Central memory CD4-positive, alpha-beta T cell (primary cell): ENCODE measurements at places on chromosomes 4 and X.
A peak's percentile ranks its signal among the peaks of the same experiment; 100 is the strongest.

GRCh38 chr4:90189178-90189577, 62.0 kb downstream of the CCSER1 start:
- DNase-seq: no peak

GRCh38 chr4:10811991-10812390, 127.4 kb upstream of the CLNK start:
- no peak for DNase-seq

DNA sequence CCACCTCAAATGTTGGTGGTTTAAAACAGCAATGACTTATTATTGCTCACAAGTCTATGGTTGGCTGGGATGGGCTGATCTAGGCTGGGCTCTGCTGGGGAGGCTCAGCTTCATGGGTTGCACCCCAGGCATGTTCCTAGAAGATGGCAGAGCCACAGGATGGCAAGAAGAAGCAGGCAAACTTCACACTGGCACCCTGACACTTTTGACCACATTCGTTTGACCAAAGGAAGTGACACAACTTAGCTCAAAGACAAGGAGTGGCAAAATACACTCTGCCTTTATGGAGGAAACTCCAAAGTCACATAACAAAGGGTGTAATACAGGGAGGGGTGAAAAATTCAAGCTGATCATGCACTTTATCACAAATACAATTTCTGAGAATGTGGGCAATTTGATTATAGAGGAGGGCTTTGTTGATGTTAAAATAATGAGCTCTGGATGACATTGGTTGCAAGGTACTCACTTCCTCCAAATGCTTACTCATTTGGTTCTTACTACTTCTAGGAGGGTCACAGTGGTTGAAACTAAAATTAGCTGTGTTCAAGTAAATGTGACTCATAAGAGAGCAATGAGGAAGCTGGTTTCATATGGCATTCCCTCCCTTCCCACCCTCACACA, 249.2 kb upstream of the RPS6KA3 start:
- DNase-seq: no peak

GRCh38 chr4:14348506-14348905, 653.8 kb upstream of the CPEB2 start:
- DNase-seq: no peak

DNA sequence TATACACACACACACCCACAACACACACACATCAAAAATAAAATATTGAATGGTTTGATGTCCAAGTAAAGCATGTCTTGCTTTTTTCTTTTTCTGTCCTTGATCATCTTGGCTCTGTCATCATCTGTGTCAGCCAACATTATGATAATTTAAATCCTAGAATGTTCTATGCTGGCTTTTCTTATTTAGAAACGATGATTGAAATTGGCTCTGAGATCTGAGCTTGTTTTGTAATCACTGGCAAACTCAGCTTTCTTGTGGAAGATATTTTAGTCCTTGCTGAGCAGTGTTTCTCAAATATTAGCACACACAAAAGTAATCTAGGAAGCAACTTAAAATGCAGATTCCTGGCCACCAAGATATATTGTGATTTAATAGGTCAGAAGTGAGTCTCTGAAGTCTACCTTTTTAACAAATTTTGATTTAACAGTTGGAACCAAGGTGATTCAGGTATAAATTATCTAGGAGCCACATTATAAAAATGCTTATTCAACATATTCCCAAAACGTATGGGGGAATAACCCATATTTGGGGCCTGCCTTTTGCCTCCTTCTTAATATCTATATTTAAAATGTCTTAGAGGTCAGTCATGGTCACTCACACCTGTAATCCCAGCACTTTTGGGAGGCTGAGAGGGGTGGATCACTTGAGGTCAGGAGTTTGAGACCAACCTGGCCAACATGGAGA, 24.0 kb upstream of the DSPP start:
- no peak for DNase-seq

DNA sequence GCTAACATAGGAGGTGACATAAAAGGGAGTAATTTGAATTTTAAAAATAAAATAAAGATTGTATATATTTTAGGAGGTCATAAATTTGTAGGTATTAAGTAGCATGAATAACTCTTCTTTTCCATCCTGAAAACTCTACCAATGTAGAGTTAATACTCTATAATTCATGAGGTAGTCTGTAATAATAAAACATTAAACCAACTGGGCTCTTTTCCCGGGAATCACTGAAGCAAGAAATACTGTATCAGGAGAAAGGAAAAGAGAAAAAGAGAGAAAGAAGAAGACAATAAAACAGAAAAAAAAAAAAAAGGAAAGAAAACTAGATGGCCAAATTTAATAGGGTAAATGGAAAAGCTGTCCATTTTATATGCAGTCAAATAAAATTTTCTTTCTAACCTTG, 984.4 kb downstream of the CCSER1 start:
- no peak for DNase-seq

DNA sequence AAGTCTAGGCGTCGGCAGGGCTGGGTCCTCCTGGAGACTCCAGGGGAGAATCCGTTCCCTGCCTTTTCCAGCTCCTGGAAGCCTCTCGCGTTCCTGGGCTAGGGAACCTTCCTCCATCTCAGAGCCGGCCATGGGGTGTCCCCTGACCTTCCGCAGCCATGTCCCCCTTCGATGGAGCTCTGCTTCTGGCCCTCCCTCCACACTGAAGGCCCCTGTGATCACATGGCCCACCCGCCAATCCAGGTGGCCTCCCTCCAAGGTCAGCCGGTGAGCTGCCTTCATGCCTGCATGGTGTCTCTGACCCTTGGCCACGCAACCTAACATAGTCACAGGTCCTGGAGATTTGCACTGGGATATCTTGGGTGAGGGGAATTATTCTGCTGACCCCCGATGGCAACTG, 69.6 kb downstream of the TRMT44 start:
- DNase-seq: no peak

DNA sequence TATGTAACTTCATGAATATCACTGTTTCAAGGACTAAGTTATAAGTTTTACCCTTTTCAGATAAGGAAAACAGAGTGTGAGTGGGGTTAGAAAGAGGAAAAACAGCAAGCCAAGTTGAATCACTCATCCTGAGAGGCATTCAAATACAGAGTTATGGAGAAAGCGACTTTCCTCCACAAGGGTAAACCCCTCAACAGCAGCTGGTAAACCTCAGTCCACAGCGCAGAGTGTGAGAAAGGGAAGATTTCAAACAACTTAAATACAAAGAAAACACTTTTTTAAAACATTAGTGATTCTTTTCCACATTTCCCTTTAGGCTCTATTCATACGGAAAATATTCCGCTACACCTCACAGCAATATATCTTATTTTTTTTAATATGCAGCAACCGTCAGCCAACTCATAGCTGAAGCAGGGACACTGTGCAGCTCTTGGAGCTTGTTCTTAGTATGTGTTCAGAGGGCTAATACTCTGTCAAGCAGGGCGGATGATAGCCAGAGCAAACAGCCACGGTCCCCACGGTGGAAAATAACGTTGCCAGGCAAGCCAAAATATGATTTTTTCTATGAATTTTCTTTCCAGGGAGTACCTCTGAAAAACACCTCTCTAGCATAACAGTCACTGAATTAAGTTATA, 488.9 kb upstream of the FAT1 start:
- DNase-seq: no peak

DNA sequence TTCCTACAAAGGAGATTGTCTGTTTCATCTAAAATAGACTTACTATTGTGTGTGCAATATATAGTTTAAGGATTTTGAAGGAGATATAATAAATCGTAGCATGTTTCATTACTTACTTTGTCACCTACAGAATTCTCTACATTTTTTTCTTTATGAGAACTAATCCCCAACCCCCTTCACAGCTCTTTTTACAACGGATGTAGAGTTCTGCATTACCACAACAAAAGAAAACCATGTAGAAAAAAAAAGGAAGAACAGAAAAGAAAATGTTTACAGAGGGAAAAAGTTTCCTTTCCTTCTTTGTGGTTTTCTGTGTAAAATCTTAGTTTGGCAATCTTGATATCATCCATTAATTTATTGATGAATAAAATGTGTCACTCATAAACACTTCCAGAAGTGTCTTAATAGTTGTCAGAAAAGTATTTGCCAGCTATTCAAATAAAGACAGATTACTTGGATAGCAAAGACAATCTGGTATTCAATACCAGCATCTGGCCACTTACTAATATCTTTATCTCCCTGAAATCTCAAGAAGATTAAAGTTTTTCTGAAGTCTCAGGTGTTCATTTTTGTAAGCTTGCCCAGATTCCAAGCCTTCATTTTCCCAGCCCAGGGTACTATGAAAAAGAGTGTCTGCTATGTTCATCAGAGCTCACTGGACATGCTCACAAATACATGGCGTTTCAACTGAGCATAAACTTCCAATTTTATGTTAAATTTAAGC, 806.8 kb downstream of the PCDH19 start:
- DNase-seq: no peak

GRCh38 chrX:39814391-39814790, 283.4 kb downstream of the BCOR start:
- DNase-seq: peak; percentile 37

DNA sequence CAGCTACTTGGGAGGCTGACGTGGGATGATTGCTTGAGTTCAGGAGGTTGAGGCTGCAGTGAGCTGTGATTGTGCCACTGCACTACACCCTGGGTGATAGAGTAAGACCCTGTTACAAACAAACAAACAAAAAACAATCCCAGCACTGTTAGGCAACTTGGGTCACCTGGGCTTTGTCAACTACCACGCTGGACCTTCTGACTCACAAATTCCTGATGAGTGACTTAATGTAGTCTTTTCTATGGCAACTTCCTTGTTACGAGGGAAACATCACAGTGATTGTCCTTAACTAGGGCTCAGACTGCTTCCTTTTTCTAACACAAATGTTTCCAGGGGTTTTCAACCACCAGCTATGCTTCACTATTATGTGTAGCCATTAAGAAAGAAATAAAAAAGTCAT, 128.8 kb upstream of the GPC4 start:
- DNase-seq: no peak

DNA sequence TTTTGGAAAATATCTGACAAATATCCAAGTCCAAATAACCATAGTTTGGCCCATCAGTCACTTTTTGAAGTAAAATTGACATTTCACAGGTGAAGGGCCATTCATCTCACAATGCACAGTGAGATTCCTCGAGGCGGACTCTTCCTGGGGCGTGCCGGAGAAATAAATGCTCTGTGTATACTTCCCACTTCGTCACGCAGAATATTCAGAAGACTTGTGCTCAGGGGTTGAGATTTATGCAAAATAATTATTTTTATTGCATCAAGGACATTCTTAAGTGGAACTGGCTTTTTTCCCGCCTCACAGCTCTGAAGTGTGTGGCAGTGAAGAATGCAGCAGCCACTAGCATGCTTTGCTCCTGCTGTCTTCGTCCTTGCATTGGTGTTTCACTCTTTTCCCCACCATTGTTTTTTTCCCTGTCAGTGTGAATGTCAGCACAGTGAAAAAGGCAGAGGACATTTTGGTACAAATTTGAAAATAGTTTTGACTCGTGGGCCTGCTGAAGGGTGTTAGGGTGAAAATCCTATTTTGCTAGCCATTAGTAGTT, 70.6 kb downstream of the FAM193A start:
- no peak for DNase-seq

GRCh38 chr4:20698820-20699219, 1.4 kb upstream of the PACRGL start:
- no peak for DNase-seq

- DNase-seq: no peak
Observed at GRCh38 chr4:112085156-112086035, 59.9 kb upstream of the FAM241A start.

DNA sequence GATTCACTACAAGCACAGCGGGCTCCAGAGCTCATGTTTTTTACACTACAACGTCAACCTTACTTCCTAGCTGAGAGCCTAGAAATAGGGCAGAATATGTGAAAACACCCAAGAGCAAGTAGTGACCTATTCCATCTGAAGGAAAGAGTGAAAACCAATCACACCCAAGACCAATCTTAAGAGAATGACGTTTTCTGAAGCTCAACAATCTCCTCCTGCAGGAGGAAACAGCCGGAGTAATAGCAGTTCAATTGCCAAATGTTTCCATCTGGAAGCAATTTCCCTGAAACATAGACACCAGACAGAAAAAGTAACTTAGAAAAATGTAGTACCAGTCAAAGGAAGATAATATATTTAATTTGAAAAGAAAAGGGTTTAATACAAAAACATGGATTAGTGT, 142.4 kb downstream of the ANXA5 start:
- DNase-seq: no peak

- no peak for DNase-seq
Observed at GRCh38 chr4:45946699-45947098, 177.2 kb downstream of the GABRG1 start.

GRCh38 chrX:118847676-118848075, 24.1 kb downstream of the ZCCHC12 start:
- DNase-seq: peak; percentile 30

DNA sequence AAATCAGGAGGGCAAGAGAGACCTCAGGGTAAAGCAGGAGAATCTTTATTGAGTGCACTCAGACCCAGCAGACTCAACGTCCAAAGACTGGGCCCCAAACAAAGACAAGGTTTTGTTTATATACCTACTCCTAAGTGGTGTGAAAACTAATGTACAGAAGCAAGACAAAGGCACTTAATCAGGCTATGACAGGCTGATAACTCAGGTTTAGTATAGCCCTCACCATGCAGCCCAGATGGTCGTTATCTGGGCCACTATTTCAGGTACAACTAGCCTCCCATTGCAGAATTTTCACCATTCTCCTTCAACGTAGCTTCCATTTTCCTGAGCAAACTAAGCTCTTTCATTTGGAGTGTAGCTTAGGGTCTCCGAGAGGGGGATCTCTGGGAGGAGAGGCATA, 36.9 kb downstream of the SULT1E1 start:
- DNase-seq: no peak

DNA sequence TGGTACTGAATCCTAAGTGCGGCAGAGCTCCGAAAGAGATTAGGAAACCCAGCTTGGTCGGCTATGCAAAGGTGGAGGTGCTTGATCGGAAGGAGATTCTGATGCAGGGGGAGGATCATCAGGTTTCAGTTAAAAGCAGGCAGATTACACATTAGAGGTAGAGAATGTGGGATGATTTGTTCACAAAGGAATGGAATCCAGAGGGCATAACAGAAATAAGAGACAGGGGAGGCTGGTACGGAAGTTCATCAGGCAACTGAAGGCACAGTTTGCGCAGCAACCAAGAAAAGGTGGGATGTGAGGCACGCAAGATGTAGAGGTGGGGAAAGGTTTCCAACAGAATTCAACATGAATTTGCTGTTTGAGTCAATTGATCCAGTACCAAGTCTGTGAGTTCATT, 424 bp upstream of the ZNF330 start:
- DNase-seq: peak; percentile 1

- DNase-seq: no peak
Observed at GRCh38 chrX:7110821-7111276, 36.7 kb upstream of the STS start.

GRCh38 chrX:9681422-9681821, 84.2 kb downstream of the GPR143 start:
- no peak for DNase-seq

GRCh38 chrX:13688384-13688957, 457 bp upstream of the RAB9A start:
- DNase-seq: no peak
